ENCODE measurements at places on chromosomes 7 and 10. TPM values are rescaled to one million over a fixed set of nuclear protein-coding genes. Genes with fewer than 3 reads are reported as not detected.

- no peak for DNase-seq
Measured at GRCh38 chr10:15482156-15482555, 111.1 kb upstream of the FAM171A1 start.

DNA sequence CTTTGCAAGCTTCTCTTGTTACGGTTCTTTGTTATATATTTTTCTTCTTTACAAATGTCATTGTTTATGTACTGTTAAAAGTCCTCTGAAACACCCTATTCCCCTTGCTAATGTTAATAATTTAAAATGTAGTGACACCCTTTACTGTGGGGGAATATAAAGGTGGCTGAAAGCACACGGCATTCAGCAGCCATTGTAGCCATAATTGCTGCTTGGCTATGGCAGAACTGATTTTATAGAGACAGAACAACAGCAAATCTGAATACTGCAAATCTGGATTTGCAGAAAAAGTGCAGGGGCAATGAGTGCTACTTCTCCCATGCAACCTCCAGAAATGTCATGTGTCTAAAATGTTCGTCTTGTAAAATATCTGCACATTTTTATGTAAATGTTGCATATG lies 3.7 kb upstream of the WASL start:
- DNase-seq: no peak

DNA sequence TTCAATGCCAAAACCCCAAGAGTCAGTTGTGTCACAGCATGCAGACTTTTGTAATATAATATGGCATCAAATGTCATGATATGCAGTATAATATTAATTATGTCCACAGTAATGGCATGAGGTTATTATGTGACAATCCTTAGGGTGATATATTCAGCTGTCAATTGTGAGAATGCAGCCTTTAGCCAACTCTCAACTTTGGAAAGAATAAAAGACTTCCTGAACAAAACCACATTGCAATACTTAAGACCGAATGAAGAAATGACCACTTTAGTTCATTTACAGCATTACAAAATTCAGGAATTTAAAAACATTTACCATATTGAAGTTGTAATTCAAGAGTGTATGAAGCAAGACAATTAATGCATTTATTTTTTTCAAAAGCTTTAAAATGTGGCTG lies 45.4 kb downstream of the CPVL start:
- DNase-seq: no peak

DNA sequence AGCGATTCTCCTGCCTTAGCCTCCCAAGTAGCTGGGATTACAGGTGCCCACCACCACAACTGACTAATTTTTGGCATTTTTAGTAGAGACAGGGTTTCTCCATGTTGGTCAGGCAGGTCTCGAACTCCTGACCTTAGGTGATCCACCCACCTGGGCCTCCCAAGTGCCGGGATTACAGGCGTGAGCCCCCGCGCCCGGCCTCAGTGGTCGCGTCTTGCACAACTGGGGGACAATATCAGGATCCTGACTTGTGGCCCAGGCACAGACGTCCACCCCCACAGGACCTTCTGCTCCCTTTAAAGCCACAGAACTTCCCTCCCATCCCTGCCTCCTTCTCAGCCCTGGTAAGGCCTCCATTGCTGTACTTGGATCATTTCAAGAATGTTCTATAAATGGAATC lies 16.8 kb upstream of the LARP4B start:
- DNase-seq: no peak

GRCh38 chr10:51564896-51565510 lies 134.4 kb downstream of the CSTF2T start:
- no peak for DNase-seq

- no peak for DNase-seq
Measured at GRCh38 chr10:86362129-86362527, 4.5 kb downstream of the GRID1 start.

GRCh38 chr7:4483851-4484250 lies 198.2 kb upstream of the FOXK1 start:
- no peak for DNase-seq

GRCh38 chr7:118152149-118152548 lies 31.8 kb upstream of the LSM8 start:
- DNase-seq: no peak

DNA sequence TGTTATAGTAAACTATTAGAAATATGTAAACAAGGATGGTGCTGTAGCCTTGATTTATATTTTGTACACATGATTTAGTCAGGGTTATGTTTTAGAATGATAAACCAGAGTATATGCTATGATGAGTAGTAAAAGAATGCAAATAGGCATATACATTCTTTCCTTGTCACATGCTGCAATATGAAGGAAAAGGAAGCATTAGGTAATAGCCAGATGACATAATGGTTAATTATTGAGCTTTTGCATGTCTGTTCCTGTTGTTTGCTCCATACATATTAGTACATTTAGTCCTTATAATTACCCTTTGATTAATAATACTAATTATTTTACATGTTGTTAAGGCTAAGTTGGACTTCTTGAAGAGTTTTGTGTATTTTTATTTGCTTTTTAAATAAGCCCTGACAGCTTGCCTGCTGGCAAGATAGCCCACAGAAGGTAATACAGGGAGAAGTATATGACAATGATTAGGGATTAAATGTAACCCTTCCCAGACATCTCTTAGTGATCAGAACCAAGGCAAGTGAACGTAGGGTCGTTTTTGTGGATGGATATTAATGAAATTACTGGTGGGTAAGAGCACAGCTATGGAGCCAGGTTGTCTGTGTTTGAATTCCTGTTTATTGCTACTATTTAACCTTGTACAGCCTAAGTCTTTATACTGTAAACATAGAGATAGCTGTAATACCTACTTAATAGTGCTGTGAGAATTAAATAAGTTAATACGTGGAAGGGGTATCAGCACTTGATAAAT lies 68.4 kb downstream of the PHTF2 start:
- DNase-seq: no peak

- no peak for DNase-seq
Measured at GRCh38 chr7:20199015-20199737, 18.0 kb downstream of the MACC1 start.

DNA sequence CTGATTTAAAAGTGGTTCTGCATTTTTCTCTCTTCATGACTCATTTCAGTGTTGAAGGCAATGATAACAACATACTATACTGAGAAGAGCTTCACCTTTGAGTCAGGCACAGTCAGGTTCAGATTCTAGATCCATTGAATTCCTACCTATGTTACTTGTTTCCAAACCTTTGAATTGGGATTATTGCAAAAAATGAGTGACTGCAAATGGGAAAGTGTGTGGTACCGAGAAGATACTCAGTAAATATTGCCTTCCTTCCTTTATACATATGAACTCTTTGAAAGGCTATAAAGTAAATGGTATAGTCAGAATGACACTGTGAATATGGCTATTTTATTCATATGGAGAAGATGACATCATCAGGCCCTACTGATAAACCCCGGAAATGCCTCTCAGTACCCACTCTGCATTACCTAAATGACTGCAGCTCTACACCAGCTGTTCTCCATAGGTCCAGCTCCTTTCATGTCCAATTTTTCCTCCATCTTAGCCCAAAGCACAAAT lies 66.7 kb upstream of the FGL2 start:
- no peak for DNase-seq

GRCh38 chr10:47223236-47223635 lies 76.8 kb upstream of the GDF10 start:
- no peak for DNase-seq

DNA sequence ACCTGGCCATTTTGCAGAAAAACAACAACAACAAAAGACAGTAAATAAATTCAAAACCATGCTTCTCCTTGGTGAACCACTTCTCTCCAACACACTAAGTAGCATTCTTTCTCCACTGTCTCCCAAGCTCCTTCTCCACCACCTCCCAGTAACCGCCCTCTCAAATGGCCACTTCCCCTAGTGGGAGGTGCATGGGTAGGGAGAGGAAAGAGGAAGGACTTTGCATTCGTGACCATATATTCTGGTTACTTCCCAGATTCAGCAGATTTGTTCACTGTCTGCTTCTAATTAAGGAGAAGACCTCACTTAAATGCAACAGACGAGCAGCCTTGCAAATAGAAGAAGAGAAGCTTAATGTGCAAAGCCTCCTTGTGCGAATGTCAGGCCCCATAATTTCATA lies 166.8 kb downstream of the SORCS1 start:
- DNase-seq: peak; percentile 28

GRCh38 chr7:156192921-156193320 lies 380.7 kb upstream of the SHH start:
- DNase-seq: no peak

DNA sequence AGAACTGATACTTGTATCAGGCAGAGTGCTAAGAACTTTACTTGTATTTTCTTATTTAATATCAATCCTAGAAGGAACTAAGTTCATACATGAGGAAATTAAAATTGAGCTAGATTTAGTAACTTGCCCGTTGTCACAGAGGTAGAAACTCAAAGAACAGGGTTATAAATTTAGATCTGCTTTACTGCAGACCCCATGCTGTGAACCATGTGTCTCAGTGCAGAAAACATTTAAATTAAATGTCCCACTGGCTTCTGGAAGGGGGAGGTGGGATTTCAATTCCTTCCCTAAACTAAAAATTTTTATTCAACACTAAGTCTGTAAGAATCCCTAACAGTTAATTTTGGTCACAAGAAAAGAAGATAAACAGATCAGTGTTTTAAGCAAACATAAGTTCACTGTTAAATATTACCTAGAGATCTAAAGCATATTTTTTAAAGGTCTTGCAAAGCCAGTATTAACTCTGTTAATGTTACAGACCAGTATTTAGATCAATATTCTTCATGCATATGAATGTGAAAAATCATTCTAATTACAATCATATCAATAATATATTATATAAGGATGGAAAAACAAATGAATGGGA lies 23.1 kb downstream of the WASL start:
- no peak for DNase-seq

DNA sequence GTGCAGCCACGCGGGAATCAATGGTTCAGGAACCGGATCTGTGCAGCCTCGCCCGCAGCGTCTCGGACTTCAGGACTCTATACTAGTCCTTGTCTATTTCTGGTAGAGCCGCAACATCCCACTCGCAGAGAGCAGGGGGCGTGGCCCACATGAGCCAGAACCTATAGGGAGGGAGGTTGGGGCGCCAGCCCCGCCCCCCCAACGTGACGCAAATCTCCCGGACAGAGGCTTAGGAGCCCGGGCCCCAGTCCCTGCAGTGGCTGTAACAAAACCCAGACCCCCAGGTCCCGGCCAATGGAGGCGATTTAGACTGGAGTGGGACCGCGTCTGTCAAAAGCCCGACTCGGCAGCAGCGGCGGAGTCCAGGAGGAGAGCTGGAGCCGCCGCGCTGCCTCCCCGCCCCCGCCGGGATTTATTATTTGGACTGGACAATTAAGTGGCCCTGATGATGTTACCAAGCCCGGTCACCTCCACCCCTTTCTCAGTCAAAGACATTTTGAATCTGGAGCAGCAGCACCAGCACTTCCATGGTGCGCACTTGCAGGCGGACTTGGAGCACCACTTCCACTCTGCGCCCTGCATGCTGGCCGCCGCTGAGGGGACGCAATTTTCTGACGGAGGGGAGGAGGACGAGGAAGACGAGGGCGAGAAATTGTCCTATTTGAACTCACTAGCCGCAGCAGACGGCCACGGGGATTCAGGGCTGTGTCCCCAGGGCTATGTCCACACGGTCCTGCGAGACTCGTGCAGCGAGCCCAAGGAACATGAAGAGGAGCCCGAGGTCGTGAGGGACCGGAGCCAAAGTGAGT lies at the start of gene NKX2-3:
Gene NKX2-3 (plus strand): TSS at position 256 of the 809 bp plus-strand sequence. CDS start 190 bp downstream, at position 446.
- DNase-seq: peak; percentile 58

DNA sequence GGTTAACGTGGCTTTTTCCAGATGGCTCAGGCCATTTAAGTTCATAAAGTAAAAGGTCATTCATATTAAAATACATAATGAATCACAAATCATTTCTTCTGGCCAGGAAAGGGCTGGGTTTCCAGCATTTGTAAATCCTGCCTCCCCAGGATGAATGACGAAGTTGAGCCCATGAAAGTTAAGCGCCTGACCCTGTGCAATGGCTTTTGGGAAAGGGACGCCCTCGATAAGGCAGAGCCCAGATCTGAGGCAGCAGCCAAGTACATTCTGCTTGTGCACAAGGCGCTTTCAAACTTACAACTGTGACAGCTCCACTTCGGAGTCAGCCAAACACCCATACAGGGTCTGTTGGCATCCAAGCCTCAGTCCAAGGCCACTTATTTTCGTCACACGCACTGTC lies 2.8 kb downstream of the GIMAP6 start:
- peak; percentile 87 for DNase-seq

DNA sequence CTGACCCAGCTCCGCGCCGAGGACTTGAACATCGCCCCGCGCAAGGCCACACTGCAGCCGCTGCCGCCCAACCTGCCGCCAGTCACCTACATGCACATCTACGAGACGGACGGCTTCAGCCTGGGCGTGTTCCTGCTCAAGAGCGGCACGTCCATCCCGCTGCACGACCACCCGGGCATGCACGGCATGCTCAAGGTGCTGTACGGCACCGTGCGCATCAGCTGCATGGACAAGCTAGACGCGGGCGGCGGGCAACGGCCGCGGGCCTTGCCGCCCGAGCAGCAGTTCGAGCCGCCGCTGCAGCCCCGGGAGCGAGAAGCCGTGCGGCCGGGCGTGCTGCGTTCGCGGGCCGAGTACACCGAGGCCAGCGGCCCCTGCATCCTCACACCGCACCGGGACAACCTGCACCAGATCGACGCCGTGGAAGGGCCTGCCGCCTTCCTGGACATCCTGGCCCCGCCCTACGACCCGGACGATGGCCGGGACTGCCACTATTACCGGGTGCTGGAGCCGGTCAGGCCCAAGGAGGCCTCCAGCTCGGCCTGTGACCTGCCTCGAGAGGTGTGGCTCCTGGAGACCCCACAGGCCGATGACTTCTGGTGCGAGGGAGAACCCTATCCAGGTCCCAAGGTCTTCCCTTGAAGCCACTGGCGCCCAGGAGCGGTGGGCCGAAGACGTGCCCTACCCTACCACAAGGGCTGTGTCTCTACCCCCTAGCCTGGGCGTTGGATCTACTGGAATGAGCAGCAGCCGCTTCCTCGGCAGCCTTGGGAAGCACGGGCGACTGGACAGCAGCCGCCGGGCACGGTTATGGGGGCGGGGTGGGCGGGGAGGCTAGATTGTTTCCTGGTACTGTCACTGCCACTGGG lies 945 bp downstream of the ADO start:
- DNase-seq: peak; percentile 19

The TACC2 gene
- 239 TPM for polyA plus RNA-seq

The GIMAP6 gene
- 29.6 TPM for polyA plus RNA-seq

The SUGCT gene
- polyA plus RNA-seq: 4.2 TPM

The CPA1 gene
- polyA plus RNA-seq: 0.29 TPM

The GSAP gene
- 7.0 TPM for polyA plus RNA-seq

The SPDYE6 gene
- polyA plus RNA-seq: 0.15 TPM

The GIMAP1 gene
- polyA plus RNA-seq: 9.7 TPM

The FAM180A gene
- 12.4 TPM for polyA plus RNA-seq

The ITPRID1 gene
- not detected for polyA plus RNA-seq

The FGL2 gene
- 5.3 TPM for polyA plus RNA-seq

The PIP gene
- not detected for polyA plus RNA-seq

The COG5 gene
- 9.4 TPM for polyA plus RNA-seq

The NAT16 gene
- polyA plus RNA-seq: not detected

The TOMM7 gene
- polyA plus RNA-seq: 341 TPM

The PANK1 gene
- polyA plus RNA-seq: 3.6 TPM

The HOXA9 gene
- polyA plus RNA-seq: not detected

The CALN1 gene
- polyA plus RNA-seq: not detected

Data from heart left ventricle (tissue), 16 donors.